ENCODE measurements at places on chromosomes 5 and 9. TPM values are rescaled to one million over a fixed set of nuclear protein-coding genes. Genes with fewer than 3 reads are reported as not detected.

DNA sequence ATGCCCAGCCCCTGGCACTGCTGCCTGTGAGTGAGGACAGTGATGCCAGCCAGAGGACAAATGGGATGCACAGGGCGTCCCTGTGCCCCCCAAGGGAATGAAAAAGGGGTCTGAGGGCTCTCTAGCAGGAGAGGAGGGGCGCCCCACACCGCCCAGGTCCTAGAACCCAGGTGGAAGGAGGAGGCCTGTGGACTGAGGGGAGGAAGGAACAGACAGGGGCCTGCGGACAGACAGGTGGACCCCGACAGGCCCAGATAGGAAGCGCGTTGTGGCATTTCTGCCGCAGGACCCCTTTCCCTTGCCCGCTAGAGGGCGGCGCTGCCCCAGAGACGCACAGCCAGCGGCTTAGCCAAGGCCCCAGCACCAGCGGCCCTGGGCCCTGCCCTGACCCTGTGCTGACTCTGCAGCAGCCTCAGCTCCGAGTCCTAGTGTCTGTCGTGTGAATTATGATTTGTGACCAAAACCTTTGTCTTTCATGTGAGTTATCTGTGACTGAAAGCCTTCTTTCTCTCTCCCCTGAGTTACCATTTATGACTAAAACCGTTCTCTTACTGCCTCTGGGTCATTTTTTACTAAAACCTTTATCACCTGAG lies 30.7 kb downstream of the TRIP13 start:
- no peaks in the 10 kb centered on the region for H3K36me3 ChIP-seq
- H3K27ac ChIP-seq = no peak overlapping the region
- DNase-seq = peak; percentile 79
- no peaks in the 10 kb centered on the region for H3K4me1 ChIP-seq
- no peaks in the 10 kb centered on the region for H3K27me3 ChIP-seq

- no peaks in the 10 kb centered on the region for H3K36me3 ChIP-seq
- H3K27me3 ChIP-seq = peaks cover 30% of the 10 kb centered on the region
- no peaks in the 10 kb centered on the region for H3K4me1 ChIP-seq
- DNase-seq = no peak
- H3K27ac ChIP-seq = no peak overlapping the region
Observed at GRCh38 chr9:7456377-7456776, 343.2 kb downstream of the DMAC1 start.

GRCh38 chr5:150562832-150563231 lies 54.9 kb downstream of the NDST1 start:
- peaks cover 9% of the 10 kb centered on the region for H3K36me3 ChIP-seq
- H3K4me1 ChIP-seq = peaks cover 16% of the 10 kb centered on the region
- DNase-seq = peak; percentile 68
- H3K27me3 ChIP-seq = no peaks in the 10 kb centered on the region
- no peak overlapping the region for H3K4me3 ChIP-seq
- no peak overlapping the region for H3K27ac ChIP-seq

DNA sequence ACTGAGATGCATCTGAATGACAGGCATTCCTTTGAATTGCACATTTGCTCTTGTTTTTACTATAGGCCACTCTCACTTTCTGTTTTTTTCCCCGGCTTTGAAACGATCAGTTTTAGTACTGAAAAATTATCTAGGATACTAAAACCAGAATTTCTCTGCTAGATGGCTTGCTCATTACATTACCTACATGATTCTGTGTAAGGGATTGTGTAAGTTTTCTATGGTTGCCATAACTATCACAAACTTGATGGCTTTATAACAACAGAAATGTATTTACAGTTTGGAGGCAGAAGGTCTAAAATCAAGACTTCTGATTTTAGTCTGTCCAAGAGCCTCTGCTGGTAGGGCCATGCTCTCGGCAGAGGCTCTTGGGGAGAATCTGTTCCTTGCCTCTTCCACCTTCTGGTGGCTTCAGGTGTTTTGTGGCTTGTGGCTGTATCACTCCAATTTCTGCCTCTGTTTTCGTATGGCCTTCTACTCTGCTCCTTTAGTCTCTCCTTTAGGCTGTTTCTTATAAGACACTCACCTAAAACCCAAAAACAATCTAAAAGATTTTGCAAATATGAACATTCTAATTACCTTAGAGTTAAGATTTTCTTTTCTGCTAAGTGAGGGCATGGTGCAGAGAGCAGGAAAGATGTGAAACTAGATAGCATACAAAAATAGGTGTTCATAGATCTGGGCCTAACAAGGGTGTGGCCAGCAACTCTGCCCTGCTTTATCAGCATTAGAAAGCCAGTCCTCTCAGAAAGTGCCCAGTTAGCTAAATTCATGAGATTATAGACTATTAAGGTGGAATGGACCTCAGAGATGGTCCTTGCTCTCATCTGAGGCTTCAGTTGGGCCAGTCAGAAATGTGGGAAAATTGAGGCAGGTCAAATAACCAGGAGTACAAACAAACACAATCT lies 93.3 kb upstream of the CDKN2B start:
- peaks cover 4% of the 10 kb centered on the region for H3K36me3 ChIP-seq
- no peaks in the 10 kb centered on the region for H3K27me3 ChIP-seq
- no peak for DNase-seq
- peaks cover 60% of the 10 kb centered on the region for H3K4me1 ChIP-seq
- peak overlapping the region; percentile 86 for H3K27ac ChIP-seq
- no peak overlapping the region for H3K4me3 ChIP-seq

DNA sequence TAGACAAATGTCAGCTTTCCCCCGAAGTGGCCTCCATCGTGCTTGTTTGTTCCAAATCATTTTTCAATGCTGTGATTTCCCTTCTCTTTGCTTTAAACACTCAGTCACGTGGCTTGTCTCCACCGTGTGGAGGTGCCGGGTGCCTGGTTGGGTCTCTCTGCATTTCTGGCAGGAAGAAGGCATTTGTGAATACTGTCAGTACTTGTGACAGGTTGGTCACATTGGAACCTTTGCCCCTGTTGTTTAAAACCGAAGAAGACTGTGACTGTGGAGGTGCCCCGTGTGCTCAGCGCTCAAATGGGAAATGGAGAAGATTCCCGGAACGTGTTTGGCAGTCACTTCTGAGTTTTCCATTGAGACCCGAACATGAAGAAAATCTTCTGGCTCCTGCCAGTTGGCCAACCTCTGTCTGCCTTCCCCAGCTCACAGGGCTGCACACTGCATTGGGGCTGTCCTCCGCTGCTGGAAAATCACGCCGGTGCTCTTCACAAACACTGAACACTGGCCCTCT lies 74.6 kb downstream of the LMNB1 start:
- no peaks in the 10 kb centered on the region for H3K36me3 ChIP-seq
- no peaks in the 10 kb centered on the region for H3K27me3 ChIP-seq
- H3K4me1 ChIP-seq = no peaks in the 10 kb centered on the region
- H3K4me3 ChIP-seq = no peak overlapping the region
- H3K27ac ChIP-seq = no peak overlapping the region
- no peak for DNase-seq

DNA sequence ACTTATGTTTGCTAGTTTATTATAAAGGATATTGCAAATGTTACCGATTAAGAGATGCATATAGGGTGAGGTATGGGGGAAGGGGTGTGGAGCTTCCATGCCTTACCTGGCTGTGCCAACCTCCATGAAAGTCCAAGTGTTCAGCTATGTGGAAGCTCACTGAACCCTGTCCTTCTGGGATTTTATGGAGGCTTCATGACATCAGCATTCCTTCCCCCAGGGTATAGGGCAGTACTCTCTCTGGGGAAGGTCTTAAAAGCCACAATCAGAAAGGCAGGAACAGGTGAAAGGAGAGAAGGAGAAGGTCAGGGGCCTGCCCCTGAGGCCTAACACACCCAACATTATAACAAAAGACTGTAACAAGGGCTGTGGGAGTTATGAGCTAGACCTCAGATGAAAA lies 592.6 kb downstream of the PDE4D start:
- H3K27me3 ChIP-seq = no peaks in the 10 kb centered on the region
- H3K4me1 ChIP-seq = peaks cover 21% of the 10 kb centered on the region
- peaks cover 9% of the 10 kb centered on the region for H3K36me3 ChIP-seq
- no peak for DNase-seq

DNA sequence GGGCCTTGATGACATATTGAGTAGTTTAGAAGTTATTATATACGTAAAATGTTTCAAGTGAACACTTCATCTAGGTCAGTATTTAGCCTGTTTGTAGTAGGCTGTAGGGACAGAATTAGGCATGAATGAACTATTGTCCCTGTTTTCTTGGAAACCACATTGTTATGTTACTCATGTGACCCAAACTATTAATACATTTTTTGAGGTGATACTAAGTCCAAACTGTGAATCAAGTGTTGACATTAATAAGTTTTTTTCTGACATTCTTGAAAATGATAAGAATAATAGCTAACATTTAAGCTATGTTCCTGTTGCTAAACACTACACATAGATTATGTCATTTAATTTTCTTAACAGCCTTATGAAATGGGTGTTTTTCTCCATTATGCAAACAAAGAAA lies 1642.7 kb upstream of the WWC1 start:
- H3K36me3 ChIP-seq = no peaks in the 10 kb centered on the region
- H3K4me3 ChIP-seq = no peak overlapping the region
- no peaks in the 10 kb centered on the region for H3K27me3 ChIP-seq
- H3K4me1 ChIP-seq = peaks cover 27% of the 10 kb centered on the region

FBP1 gene
- 6.5 TPM for total RNA-seq

BAAT gene
- 18.6 TPM for total RNA-seq

ACTBL2 gene
- total RNA-seq = 0.45 TPM

DNA sequence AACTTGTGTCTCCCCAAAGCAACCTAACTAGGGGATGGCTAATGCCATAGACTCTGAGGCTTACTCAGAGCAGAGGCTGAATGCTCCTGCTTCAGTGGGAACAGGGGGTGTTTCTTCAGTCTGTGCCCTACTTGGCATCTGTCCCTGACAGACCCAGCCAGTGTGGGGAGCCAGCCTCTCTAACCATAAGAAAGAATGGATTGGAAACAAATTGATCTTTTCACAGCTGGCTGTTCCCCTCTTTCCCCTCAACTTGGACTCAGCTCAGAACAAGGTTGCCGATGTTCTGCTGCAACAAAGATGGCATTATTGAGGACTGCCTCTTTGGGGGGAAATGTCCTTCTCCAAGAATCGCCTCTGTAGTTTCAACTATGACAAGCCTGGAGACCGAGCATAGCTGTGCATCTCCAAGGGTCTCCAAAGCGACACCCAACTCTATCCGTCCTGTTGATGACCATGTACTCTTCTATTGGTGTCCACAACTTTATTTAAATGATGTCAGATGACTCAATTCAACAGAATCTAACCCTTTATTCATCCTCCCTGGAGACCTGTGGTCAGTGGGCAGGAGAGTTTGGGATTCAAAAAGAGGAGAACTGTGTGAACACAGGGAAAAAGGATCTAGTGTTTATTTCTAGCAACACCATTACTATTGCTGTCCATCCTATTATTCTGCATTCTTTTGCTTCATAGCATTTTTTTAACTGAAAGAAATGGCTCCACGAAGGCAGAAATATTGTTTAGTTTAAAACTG lies 24.7 kb upstream of the TNC start:
- H3K36me3 ChIP-seq = no peaks in the 10 kb centered on the region
- H3K27ac ChIP-seq = no peak overlapping the region
- H3K4me1 ChIP-seq = no peaks in the 10 kb centered on the region
- H3K27me3 ChIP-seq = peaks cover 45% of the 10 kb centered on the region

GRM6 gene
- not detected for total RNA-seq

DNA sequence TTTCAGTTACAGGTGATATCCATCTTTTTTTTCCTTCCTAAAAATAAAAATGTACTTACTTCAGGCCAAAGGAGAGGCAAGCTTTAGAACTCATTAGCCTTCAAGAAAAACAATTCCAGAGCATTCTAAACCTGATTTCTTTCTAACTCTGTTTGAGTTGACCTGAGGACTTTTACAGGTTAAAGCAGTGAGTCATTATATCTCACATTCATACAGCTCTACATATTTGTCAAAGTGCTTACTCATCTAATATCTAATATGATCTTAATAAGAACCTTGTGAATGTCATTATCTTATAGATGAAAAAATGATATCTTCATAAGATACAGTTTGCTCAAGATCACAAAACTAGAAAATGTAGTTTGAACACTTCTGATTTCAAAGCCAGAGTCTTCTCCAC lies 149.2 kb upstream of the CDKN2B start:
- no peak for DNase-seq
- no peaks in the 10 kb centered on the region for H3K27me3 ChIP-seq
- H3K4me1 ChIP-seq = peaks cover 36% of the 10 kb centered on the region
- peak overlapping the region; percentile 86 for H3K27ac ChIP-seq
- H3K4me3 ChIP-seq = no peak overlapping the region

- peak; percentile 22 for DNase-seq
- peaks cover 8% of the 10 kb centered on the region for H3K4me1 ChIP-seq
- no peak overlapping the region for H3K4me3 ChIP-seq
Observed at GRCh38 chr5:172303162-172303561, 19.6 kb upstream of the UBTD2 start.

DNA sequence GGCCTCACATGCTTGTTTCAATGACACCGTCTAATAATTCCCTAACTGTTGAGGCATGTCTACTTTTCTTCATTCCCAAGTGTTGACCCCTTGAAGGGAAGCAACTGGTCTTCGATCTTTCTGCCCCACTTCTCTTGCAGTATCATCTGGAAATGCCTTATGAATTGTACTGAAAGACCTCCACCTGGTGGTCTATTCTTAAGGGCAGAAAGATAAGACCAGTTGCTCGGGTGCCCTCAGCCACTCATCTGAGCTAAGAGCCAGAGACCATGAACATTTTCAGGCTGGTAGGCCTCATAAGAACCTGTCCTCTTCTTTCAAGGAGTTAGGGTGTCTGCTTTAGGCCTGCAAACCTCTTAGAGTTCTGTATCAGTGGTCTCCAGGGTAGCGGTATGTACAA lies 542.5 kb downstream of the CTNND2 start:
- H3K27ac ChIP-seq = no peak overlapping the region
- H3K36me3 ChIP-seq = no peaks in the 10 kb centered on the region
- no peaks in the 10 kb centered on the region for H3K27me3 ChIP-seq
- no peak for DNase-seq

GRCh38 chr9:116061546-116062205 lies 91.9 kb upstream of the PAPPA start:
- H3K4me1 ChIP-seq = no peaks in the 10 kb centered on the region
- no peak overlapping the region for H3K27ac ChIP-seq
- H3K36me3 ChIP-seq = no peaks in the 10 kb centered on the region
- DNase-seq = no peak
- H3K27me3 ChIP-seq = no peaks in the 10 kb centered on the region
- H3K4me3 ChIP-seq = no peak overlapping the region

SLC45A2 gene
- total RNA-seq = not detected

- H3K4me1 ChIP-seq = no peaks in the 10 kb centered on the region
- H3K4me3 ChIP-seq = no peak overlapping the region
- H3K27me3 ChIP-seq = no peaks in the 10 kb centered on the region
- no peak for DNase-seq
- no peak overlapping the region for H3K27ac ChIP-seq
Observed at GRCh38 chr5:169628892-169629291, 8.2 kb upstream of the DOCK2 start.

- no peak for DNase-seq
- H3K27ac ChIP-seq = peak overlapping the region; percentile 79
- no peaks in the 10 kb centered on the region for H3K27me3 ChIP-seq
Observed at GRCh38 chr9:20684875-20685696, 1.0 kb downstream of the FOCAD start.

ADAMTS16 gene
- not detected for total RNA-seq

PCDHGA11 gene
- total RNA-seq = 2.3 TPM
